ENCODE measurements at places on chromosomes 4 and X.

DNA sequence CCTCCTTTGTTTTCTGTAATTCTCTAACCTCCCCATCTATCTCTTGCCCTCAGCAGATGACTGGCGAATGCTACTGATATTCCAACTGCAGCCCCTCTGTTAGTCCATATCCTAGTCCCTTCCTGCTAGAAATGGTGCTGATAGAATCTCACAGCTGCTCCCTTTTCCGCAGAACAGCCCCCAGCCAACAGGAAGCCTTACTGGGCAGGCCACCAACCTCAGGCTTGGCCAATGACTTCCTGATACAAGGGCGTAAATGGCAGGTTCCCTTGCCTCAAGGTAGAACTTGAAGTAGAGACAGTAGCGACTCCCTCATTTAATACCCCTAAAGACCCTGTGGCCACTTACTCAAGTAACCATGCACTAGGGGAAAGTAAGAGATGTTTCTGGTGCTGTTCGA lies 26.7 kb upstream of the SLC2A9 start:
- no peak for DNase-seq

GRCh38 chr4:106058921-106059320 lies 163.7 kb downstream of the NPNT start:
- no peak for DNase-seq

- DNase-seq, result no peak
Measured at GRCh38 chr4:183959319-183960045, 54.4 kb downstream of the STOX2 start.

DNA sequence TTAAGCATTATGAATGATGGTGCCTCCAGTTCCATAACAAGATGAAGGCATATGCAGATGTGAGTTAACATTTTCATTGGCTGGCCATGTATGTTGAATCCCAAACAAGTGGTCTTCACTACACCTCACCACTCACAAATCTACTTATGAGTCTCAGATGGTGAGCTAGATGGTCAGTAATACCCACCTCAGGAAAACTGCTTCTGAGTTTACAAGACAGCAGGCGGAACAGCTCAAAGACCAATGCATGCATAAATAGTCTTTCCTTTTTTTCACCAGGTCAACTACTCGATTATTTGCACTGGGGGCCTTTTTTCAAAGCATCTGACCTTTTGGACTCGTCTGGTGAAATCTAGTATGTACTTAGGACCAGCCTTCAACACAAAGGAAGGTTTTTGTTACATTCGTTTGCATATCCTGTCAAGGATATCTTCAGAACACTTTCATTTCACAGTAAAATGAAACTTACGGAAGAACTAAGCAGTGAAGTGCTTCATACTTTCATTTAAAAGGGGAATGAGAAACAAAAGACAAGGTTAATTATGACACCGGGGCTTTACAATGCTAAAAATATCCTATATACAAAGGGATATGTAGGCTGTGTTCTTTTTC lies 23.1 kb upstream of the TLR7 start:
- DNase-seq, result no peak

- DNase-seq, result no peak
Measured at GRCh38 chrX:51824061-51824460, 69.4 kb upstream of the MAGED1 start.

- DNase-seq, result no peak
Measured at GRCh38 chr4:15006416-15007024, 4.2 kb downstream of the CPEB2 start.

- DNase-seq, result no peak
Measured at GRCh38 chrX:9532349-9532748, 67.5 kb downstream of the TBL1X start.

GRCh38 chr4:127709456-127709855 lies 20.7 kb upstream of the SLC25A31 start:
- no peak for DNase-seq

DNA sequence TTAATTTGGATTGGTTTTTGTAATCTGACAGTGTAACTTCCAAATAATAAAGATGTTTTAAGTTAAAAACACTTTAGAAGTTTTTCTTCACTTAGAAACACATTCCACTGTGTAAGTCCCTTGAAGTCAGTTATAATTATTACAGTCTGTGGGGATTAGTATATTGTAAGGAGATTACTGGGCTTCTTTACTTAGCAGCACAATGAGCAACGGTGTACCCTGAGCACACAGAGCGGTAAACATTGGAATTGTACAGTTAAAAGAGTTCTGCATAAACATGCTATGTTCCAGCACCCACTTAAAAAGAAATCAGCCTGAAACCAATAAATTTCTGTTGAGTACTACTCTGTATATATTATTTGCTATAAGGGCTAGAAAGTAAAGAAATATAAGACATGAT lies 44.3 kb downstream of the CCSER1 start:
- no peak for DNase-seq

GRCh38 chr4:123060039-123060770 lies 137.8 kb upstream of the NUDT6 start:
- DNase-seq, result no peak

GRCh38 chrX:1500701-1501624 lies 36.0 kb downstream of the P2RY8 start:
- DNase-seq, result no peak

- DNase-seq, result no peak
Measured at GRCh38 chr4:181138116-181138515, 1105.1 kb upstream of the TENM3 start.

DNA sequence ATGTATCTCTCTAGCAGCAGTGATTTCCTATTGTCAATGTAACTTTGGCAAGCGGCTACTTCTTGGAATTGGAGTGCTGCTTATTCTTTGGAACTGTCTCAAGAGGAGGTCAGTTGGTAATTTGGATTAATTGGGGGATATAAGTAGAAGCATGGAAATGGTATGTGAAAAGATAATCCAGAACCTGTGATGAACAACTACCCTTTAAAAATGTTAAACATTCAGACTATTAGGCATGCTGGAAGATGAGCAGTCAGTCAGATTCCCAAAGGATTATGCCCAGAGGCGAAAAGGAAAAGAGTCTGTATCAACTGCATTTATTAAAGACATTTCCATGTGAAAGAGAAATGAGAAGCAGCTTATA lies 62.5 kb downstream of the SEC24D start:
- DNase-seq, result no peak

DNA sequence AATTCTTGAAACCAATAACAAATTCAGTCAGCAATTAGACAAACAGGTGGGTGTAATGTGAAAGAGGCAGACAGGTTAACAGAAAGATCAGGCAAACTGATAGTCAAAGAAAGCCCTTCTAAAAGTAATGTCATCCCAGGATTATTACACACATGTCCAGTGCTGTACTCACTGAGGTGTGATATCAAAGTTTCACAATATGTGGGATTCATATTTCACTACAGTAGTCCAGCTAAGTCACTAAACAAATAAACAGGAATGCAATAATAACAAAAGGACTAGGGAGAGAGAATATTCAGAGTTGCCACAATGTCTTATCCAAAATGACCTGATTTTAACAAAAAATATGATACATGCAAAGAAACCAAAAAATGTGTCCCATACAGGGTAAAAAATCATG lies 787.5 kb downstream of the FSTL5 start:
- DNase-seq, result no peak

DNA sequence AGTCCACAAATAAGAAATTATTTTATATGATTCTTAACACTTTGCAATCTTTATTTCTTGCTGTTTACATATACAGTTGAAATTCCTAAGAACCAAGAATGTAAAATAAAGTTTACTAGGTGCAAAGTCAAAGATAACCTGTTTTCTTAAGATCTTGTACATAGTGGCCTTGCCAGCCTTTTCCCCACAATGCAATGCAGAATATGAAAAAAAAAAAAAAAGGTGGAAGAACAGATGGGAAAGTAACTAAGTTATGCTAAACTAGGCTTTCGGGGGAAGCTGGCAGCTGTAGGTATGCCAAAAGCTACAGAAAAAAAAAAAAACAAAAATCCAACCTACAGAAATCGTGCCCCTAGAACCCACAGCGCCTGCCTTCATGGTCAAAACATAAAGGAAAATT lies 1588.4 kb downstream of the STIM2 start:
- no peak for DNase-seq

DNA sequence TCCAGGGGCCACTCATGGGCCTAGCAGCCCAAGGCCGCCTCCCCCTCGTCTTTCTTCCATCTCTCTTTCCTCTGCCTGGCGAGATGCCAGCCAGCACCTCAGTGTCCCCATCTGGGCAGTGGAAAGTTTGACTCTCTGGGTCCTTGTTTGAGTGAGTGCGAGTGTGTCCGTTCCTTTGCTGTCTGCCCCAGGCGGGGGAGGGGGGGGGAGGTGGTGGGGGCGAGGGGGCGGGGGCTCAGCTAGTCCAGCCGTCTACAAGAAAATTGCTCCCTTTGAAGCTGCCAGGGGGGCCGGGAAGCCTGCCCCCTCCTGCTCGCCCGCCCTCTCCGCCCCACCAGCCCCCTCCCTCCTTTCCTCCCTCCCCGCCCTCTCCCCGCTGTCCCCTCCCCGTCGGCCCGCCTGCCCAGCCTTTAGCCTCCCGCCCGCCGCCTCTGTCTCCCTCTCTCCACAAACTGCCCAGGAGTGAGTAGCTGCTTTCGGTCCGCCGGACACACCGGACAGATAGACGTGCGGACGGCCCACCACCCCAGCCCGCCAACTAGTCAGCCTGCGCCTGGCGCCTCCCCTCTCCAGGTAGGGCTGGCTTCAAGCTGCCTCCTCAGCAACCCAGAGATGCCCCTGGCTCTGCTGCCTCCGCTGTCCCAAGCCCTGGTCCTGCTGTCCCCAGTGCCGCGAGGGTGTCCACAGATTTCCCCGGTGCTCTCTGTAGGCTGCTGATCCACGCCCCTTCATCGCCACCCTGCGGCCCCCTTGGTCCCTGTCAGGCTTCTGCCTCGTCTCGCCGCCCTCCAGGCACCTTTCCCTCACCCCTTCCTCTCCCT lies at the start of gene BGN:
BGN (plus strand) TSS at position 440 of the 821 bp plus-strand sequence. CDS start 9,652 bp downstream, outside the sequence.
- no peak for DNase-seq

Measured in stimulated activated CD4-positive, alpha-beta T cell treated with anti-CD3 and anti-CD28 coated beads, TNF-alpha, amount 100 ng/mL, for 48 hours (primary cell).